ENCODE measurements at places on chromosomes 1 and 21.
A peak's percentile ranks its signal among the peaks of the same experiment; 100 is the strongest.

GRCh38 chr21:41755934-41756773 is 10.7 kb downstream of the RIPK4 start:
- DNase-seq: no peak

DNA sequence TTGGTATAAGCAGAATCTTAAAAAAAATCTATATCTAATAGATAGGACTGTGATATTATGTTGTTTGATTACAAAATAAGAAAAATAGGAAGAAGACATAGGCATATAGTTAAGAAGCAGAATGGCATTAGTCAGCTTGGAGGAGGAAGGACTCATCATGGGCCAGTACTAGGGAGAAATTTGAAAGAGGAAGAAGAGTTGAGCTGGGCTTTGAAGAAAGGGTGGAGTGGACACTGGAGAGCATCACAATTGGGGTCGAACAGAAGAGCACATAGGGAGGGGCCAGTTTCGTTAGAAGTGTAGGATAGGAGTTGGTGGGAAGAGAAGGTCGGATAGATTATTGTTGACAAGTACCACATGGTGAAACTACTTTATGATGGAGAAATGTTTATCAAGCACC is 129.3 kb downstream of the CACHD1 start:
- DNase-seq: no peak

DNA sequence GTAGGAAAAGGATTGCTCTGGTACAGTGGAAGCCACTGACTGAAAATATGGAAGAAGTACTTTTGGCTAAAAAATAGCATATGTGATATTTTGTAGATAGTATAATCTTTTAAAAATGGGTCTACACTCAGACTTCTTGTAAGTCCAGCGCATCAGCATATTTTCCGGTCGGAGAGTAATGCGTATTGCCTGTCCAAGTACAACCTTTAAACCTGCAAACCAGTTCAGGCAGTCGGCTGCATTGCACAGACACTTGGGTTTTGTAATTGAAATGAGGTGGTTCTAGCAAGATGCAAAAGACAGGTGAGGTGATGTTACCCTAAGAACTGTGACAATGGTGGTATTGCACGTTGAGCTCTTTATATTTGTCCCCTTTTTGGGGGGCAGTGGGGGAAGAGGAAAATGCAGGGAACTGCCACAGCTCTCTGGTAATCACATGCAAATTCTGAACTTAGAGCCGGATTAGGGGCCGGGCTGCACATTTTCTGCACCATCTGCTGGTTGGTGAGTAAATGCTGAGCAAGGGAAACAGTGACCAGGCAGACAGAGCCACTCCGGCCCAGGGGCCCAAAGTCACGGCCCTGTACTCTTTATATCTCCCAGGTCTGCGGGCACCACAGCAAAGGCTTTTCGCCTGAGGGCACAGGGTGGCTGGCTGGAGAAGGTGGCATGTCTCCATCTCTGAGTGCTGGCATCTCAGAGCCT is 2.3 kb downstream of the GPR137B start:
- no peak for DNase-seq

DNA sequence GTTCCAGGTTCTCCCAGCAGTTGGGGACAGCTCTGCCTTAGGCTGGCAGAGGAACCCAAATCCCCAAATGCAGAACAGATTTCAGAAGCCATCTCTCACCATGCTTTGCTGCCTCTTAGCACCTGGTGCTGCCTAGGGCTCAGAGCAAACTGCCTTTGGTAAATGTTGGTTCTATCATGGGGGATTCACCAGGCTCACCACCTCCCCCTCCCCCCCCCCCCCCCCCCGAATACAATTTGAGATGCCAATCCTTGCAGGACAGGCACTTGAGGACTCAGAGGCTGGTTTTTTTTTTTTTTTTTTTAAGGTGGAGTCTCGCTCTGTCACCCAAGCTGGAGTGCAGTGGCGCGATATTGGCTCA is 447 bp upstream of the PAQR6 start:
- DNase-seq: no peak

- peak; percentile 67 for DNase-seq
Observed at GRCh38 chr1:21115098-21115760, 61.5 kb downstream of the EIF4G3 start.

DNA sequence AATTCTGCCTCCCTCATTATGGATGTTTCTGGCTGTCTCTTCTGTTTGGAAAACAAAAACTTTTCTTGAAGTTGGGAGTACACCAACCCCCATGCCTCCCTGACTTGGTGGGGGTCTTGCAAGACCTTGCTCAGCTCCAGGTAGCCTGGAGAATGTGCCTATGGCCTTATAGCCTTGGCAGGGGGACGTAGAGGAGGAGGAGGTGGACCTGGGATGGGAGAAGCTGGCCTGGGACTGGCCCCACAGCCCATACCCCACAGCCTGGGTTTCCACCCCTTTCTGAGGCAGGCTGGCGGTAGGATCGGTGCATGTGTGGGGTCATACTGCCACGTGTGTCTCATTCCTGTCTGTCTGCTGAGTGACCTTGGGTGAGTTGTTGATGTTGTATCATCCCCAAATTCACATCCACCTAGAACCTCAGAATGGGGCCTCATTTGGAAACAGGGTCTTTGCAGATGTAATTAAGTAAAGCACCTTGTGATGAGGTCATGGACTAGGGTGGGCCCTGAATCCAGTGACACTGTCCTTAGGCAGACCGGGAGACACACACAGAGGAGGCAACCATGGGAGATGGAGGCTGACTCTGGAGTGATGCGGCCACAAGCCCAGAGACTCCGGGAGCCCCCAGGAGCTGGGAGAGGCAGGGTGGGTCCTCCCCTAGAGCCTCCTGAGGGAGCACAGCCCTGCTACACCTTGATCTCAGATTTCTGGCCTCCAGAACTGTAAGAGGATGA is 18.5 kb downstream of the OBSCN start:
- DNase-seq: no peak

DNA sequence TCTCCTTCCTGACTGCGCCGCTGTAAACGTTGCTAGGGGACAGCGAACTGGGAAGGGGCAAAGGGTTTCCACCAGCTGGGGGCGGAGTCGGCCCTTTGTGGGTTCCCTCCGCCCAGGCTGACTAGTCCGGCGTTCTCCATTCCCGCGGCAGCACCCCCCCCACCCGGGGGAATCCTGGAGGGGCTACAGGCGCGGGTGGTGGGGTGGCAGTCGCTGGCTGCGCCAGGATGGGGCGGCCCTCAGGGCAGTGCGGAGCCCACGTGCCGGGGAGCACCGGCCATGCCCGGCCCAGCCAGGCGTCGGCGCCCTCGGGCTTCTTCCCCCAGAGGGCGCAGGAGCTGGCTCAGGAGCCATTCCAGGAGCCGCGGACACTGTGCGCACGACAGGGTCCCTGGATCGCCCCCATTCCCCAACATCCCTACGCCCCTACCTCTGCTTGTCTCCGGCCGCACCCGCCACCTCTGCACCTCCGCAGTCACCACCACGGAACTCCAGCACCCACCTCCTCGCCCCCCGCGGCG is 476 bp downstream of the BATF3 start:
- DNase-seq: peak; percentile 19

DNA sequence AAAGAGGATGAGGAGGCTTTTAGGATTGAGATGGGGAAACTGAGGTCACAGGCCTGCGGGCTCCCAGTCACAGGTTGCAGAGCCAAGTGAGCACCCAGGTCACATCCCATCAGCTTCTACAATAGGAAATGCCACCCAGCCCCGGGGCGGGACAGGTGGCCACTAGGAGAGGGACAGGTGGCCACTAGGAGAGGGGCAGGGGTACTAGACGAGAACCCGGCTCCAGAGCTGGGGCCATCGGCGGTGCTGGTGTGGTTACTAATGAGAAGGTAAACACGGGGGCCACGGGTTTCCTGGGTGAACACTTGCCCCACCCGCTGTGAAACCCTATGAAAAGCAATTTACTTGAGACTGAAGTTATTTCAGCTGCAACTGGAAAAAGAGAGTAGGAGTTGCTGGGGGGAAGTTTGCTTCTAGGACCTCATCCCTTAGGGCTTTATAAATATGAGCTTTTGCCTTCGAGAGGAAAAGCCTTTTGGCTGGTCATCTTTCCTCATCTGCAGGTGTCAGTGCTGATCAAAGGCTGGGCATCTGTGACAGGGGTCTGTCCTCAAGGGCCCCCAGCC is 52.5 kb downstream of the MRPL37 start:
- DNase-seq: no peak

- no peak for DNase-seq
Observed at GRCh38 chr1:61362351-61362750, 280.0 kb downstream of the NFIA start.

- DNase-seq: no peak
Observed at GRCh38 chr1:8189931-8190483, 127.9 kb upstream of the SLC45A1 start.

- DNase-seq: peak; percentile 96
Observed at GRCh38 chr1:28232558-28233263, at the start of gene DNAJC8. DNAJC8 (minus strand) TSS chr1:28233029; CDS start chr1:28232998, 31 bp downstream.

DNA sequence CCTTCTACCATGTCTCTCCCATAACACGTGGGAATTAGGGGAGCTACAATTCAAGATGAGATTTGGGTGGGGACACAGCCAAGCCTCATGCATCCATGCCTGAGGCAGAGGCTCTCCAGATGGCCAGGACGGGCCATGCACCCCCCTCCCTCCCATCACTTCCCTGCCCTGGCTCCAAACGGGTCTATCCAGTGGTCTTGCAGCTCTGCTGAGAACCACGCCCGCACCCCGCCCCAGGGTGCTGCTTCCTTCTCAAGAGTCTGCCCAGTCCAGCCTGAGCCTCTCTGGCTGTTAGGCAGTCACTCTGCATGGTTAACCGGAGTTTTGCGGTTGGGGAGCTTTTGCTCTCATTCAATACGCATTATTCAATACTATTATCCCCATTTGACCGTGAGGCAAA is 131.5 kb upstream of the TMEM51 start:
- DNase-seq: no peak

GRCh38 chr1:183807549-183808168 is 2.7 kb downstream of the RGL1 start:
- DNase-seq: no peak

GRCh38 chr1:207868251-207868773 is 42.6 kb downstream of the CD34 start:
- DNase-seq: peak; percentile 84

GRCh38 chr1:37089750-37090149 is 55.4 kb upstream of the GRIK3 start:
- no peak for DNase-seq

DNA sequence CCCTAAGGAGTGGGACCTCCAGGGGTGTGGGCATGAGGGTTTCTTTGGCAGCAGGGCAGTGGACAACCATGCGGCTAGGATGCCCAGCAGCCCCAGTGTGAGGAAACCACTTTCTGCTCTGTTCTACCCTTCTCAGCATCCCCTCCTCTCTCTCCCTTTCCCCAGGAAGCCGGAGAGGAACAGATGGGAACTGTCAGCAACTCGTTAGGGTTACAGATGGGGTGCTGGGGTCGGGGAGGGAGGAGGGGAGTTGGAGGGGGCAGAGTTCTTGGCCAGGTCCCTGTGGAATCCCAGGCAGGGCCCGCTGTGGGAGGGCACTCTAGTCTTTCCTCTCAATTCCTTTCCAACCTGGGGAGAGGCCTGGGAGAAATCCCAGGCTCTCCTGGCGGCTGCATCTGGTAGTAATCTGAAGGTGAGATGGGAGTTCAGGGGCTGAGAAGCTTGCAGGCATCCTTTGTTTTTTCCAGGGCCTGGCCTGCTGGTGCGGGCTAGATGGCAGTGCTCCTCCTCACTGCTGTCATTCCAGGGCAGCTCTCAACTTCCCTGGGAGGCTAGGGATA is 93.9 kb upstream of the CSF3R start:
- DNase-seq: no peak

DNA sequence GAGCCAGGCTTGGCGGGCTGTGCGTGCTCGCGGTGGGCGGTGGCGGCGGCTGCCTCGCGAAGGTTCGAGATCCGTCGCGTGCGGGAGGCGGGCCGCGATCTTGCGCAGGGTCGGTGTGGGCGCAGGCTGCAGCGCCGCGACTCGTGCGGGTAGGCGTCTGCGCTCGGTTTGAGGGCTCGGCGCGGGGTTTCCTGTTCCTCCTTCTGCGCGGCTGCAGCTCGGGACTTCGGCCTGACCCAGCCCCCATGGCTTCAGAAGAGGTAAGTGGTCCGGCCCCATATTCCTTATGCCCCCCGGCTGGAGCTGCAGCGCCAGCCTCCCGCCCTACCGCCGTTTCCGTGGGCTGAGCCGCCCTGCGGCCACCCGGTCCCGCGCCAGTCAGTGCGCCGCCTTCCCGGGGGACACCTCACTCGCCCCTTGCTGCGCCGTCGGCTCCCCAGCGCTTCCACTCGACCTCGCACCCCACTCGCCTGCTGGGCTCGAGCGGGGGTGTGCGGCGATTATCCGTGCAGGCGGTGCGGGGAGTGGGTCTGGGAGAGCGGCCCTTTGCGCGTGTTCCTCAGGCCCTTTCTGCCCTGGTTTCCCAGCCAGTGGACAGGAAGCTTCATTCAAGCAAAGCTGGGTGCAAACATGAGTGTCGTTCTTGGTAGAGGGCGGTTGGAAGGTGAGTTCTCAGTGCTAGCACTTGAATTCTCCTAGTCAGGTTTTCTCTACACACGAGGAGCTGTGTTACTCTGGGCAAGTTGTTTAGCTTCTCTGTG is at the start of gene CACYBP:
Gene CACYBP (plus strand): TSS at position 12 of the 761 bp plus-strand sequence. CDS start 234 bp downstream, at position 246.
- peak; percentile 47 for DNase-seq

DNA sequence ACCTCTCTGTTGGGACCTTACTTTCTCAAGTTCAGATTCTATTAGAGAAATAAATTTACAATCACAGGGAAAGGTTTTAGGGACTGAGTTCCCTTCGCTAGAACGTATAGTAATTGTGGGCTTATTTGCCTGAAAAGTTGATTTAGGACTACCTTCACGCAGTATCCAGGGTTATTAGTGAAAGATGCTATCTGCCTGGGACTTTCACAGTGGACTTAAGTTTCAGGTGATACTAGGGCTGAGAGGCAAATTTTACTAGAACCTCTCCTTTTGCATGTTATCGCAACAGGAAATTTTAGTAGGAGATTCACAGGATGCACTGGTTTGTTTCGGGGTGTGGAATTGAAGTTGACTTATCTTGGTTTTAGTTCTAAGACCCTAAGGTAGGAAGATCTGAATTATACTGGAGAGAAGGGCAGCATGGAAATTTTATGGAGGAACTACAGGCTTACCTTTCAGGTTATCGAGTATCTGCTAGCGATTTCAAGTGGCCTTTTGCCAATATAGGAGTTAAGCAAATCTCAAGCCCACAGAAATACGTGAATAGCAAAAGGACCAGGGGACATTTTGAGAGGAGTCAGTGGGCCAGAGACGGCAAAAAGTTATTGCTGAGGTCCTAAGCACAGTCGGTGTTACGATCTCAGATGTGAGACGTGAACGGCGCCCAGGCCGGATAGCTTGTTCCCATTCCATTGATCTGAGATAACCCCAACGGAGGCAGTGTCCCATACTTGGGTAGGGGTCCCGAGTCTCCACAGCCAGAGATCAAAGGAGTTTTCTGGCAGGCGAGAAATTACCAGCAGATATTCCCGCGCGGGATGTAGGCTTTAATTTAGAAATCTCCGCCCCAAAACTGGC is 723 bp upstream of the GNAI3 start:
- no peak for DNase-seq

Measured in mucosa of gallbladder (tissue), 1 donor.